Inflammatory macrophage treated with lipopolysaccharide for 1 hour (primary cell): ENCODE measurements at places on chromosomes 11 and 22.

- DNase-seq = no peak
Measured at GRCh38 chr11:44627911-44628729, 62.7 kb downstream of the CD82 start.

DNA sequence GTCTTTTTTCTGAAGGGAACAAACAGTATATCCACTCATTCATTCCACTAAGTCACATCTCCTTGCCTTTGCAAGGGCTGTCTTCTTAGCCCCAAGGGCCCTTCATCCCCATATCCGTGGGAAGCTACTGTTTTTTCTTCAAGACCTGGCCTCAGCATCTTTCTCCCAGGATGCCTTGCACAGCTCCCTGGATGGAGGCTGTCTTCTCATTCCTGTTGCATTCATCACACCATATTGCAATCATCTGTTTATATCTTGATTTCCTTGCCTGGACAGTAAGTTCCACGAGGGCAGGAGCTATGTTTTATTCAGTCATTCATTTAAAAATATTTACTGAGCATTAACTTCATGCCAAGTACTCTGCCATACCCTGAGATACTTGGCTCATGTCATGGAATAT lies 29.3 kb upstream of the NECTIN1 start:
- DNase-seq = no peak

- DNase-seq = no peak
Measured at GRCh38 chr11:15095736-15096228, 18.9 kb upstream of the INSC start.

- no peak for DNase-seq
Measured at GRCh38 chr11:122791411-122791810, 46.9 kb upstream of the CRTAM start.

- no peak for DNase-seq
Measured at GRCh38 chr11:94545264-94546161, 1.8 kb downstream of the FUT4 start.

GRCh38 chr22:44676441-44677352 lies 25.3 kb upstream of the PRR5 start:
- DNase-seq = peak; percentile 32

GRCh38 chr11:106327134-106327533 lies 249.7 kb downstream of the AASDHPPT start:
- DNase-seq = no peak

GRCh38 chr11:133555034-133555433 lies 22.7 kb upstream of the OPCML start:
- no peak for DNase-seq

- DNase-seq = no peak
Measured at GRCh38 chr11:25039165-25039564, 542.3 kb downstream of the LUZP2 start.
